ENCODE measurements at places on chromosomes 1 and 21.

DNA sequence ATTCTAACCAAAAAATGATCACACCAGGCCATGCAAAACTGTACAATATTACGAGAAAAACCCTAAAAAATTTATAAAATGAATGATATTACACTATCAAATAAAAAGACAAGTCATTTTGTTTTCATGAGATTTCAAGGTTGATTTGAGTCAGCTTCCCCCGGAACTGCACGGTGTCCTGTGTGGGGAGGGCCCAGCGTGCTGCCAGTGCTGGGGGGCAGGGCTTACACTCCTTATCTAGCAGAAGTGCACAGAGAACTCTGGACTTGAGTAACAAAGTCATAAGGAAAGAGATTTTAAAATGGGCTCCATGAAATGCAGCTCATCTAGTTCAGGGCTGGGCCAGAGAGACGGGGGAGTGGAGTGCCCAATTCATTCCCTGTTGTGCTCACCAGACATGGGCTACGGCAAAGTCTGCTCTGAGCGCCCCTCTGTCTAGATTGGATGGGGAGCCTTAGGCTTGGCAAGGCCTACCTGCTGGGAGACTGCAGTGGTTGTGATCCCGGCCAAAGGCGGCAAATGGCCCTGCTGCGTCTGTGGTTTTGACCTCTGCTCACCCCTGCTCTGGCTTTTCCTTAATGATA, 50.1 kb downstream of the COQ8A start:
- no peak for DNase-seq

GRCh38 chr1:89356658-89357400, 7.0 kb upstream of the GBP6 start:
- no peak for DNase-seq

- DNase-seq = no peak
These were observed 81.0 kb upstream of the AKT3 start for GRCh38 chr1:243930822-243931671.

GRCh38 chr1:237470712-237471338, 419.9 kb downstream of the ZP4 start:
- DNase-seq = no peak

GRCh38 chr1:176330782-176331181, 123.7 kb upstream of the COP1 start:
- no peak for DNase-seq

Data from stimulated activated CD4-positive, alpha-beta T cell treated with anti-CD3 and anti-CD28 coated beads, Interleukin-1b, Interleukin-23, amount 100 ng/mL, for 1 hour (primary cell).